Trophoblast cell (in vitro differentiated cells and primary cell): ENCODE measurements at places on chromosomes 16 and 17.
A peak's percentile ranks its signal among the peaks of the same experiment; 100 is the strongest.

- DNase-seq: no peak
Measured at GRCh38 chr16:16062023-16062937, 112.9 kb downstream of the ABCC1 start.

GRCh38 chr17:77492446-77493237, 351.9 kb downstream of the SEC14L1 start:
- no peak for DNase-seq

GRCh38 chr16:17245776-17246175, 225.0 kb downstream of the XYLT1 start:
- no peak for DNase-seq

- peak; percentile 95 for DNase-seq
Measured at GRCh38 chr17:59329176-59330052, 2.0 kb upstream of the YPEL2 start.

DNA sequence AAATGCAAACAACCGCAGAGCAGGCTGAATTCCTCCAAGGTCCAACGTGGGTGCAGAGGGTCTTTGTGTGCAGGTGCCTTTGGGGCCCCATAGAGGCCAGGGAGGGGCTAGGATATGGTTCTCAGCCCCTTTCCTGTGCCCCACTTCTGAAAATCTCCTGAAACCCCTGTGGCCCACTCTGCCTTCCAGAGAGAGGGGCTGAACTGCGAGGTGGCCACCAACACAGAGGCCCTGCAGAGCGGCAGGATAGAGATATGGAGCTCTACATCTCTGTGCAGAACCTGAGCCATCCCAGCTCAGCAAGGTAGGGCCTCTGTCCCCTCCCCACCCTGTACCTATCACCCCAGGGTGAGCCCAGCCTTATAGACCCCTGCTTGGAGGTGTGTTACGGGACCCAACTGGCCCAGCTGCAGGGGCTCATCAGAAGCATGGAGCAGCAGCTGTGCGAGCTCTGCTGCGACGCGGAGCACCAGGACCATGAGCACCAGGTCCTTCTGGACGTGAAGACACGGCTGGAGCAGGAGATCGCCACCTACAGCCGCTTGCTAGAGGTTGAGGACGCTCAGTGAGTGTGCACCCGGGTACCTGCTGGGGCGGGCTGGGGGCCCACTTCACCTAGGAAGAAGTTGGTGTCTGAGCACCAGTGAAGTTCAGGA, 5.5 kb downstream of the USP6 start:
- DNase-seq: no peak

DNA sequence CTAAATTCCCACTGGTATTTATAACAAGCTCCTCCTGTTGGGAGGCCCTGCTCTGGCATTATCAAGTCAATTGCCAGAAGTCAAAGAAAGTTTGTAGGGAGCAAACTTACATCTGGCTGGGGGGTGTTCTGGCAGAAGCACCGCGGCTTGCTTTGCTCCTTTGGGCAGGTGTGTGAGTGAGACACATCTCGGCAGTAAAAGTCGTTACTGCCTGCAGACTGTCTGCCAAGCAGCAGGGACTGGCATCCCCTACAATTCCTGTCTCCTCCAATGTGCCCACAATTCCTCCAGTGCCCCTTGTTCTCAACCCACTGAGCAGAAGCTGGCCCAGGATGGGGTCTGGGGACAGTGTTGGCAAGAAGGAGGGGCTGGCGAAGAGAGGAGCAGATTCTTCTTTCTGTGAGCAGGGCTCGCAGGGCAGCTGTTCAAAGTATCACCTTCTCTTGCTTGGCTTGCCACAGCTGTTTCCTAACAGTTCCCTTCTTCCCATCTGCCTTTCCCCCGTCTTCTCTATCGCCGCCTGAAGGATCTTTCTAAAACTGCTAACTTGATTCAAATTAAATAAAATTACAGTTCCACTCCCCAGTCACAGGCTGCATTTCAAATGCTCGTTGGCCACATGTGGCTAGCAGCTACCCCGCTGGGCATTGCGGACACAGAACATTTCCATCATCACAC, 30.2 kb downstream of the SPACA3 start:
- DNase-seq: no peak

DNA sequence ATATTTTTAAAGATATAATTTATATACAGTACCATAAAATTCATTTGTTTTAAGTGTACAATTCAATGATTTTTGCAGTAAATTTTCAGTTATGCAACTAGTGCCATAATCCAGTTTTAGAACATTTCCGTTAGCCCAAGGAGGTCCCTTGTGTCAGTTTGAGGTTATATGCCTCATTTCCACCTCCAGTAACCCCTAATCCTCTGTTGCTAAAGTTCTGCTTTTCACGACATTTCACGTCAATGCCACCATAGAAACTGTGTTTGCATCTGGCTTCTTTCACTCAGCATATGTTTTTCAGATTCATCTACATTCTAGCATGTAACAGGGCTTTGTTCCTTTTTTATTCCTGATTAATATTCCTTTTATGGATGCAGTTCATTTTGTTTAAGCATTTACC, 42.4 kb upstream of the NUDT7 start:
- no peak for DNase-seq

- DNase-seq: no peak
Measured at GRCh38 chr17:51269991-51270390, 9.6 kb downstream of the UTP18 start.

DNA sequence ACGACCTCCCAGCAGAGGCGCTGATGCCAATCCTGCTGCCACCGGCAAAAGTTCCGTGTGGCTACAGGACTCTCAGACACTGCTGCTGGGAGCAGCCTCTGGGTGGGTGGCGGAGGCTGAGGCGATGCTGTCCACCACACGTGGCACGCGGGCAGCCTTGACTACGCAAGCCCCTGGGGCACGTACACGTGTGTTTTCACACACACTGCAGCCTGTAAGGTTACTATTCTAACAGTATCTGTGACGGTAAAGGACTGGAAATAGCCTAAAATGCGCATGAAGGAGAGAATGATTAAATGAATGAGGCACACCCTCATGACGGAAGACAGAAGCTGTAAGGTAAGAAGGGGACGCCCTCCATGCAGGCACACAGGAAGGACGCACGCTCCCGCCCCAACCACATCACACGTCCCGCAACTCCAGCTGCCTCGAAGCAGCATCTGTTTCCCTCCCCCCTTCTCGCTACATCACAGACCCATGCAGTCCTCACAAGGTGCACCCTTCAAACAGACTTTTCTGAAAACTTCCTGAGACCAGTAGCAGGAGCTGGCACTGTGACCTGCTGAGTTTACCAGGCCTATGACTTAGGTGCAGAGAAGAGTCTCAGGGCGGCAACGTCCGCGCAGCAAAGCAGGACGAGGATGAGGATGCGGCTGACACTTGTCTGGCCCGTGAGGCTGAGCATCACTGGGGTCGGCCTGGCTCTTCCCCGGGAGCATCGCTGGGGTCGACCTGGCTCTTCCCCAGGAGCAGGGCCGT, 28.7 kb upstream of the FASN start:
- no peak for DNase-seq

DNA sequence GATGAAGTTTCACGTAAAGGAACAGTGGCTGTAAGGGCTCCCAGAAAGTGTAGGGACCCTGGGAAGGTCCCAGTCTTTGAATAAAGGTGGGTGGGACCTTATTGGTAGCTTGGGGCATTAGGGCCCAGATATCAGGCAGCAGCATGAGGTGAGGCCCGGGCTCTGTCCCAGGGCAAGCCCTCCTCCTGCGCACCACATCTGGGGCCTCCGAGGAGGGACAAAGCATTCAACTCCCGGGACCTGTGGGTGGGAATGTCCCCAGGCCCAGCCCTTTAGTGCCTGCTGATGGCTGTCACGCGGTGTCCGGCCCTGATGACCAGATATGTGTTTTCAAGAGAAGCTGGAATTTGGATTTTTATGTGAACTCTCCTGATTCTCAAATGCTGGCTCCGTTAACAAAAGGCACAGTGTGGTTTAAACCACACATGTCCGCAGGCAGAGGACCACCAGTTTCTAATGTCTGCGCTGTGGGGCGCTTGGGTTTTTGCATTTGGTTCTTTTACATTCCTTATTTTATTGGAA, 30.4 kb downstream of the RAI1 start:
- no peak for DNase-seq

- no peak for DNase-seq
Measured at GRCh38 chr17:43118679-43119615, 6.2 kb downstream of the BRCA1 start.

DNA sequence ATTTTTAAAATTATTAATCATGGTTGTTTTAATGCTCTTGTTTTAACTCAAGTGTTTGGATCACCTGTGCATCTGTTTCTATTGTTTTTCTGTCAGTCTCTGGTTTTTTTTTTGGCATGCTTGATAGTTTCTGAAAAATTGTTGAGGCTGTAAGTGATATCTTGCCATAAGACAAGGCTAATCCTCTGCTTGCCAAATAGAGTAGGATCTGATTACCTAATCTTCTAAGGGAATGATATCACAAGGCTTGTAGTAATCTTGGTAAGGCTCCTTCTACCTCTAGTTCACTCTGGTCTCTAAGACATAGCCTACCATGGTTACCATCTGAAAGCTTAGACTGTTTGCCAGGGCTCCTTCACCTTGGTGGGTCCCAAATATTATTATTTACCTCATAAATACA, 81.0 kb downstream of the ATF7IP2 start:
- DNase-seq: no peak

DNA sequence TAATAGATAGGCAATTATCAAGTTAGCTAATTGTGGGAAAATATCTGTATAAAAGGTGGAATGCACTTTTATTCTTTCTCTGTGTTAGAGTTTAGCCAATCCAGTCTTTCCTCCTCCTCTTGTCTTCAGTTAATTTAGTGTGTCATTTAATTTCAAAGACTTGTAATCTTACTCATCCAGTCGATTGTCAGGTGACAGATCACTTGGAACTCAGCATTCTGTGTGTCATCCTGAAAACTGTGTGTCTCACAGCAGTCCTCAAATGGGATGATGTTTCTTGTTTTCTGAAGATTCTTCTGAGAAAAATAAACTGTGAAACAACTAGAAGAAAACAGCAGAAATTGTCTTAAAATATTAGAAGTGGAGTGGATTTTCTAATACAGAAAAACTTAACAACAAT, 290 bp upstream of the KRTAP4-1 start:
- no peak for DNase-seq
